ENCODE measurements at places on chromosomes 3 and 15. TPM values are rescaled to one million over a fixed set of nuclear protein-coding genes. Genes with fewer than 3 reads are reported as not detected.

ADAMTS7 gene
- 7.6 TPM for total RNA-seq

SERPINI2 gene
- total RNA-seq, result 5.7 TPM

GRCh38 chr3:76886761-76887500, 153.0 kb upstream of the ROBO2 start:
- DNase-seq, result no peak

DNA sequence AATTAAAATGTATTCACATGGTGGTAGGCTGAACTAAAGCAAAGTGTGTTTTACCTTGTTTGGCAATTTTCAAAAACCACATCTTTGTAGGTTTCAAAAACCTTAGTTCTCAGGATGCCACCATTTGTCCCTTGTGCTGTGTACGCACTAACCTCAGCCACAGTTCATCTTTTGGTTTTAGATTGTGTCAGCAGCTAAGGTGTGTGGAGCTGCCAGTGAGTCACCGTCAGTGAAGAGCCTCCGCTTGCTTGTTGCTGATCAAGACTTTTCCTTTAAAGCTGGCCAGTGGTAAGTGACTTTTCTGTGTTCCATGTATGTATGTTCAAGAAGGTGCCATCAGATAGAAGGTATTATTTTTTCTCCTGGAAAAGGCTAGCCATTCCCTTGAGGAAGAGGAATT, 21.1 kb downstream of the OXNAD1 start:
- DNase-seq, result no peak

DNA sequence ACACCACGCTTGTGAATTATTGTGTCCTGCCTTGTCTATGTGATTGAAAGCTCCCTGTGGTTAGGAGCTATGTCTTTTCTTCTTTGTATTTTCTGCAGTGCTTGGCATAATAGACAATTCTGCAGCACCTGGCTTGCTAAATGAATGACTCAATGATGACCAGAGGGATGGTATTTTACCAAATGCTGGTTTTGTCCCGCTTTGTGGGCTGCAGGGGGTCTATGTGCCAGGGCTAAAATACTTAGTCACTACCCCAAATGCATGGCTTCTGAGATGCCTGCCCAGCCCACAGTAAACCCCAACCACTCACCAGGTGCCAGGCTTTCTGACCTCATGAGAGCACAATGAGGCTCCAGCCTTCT, 50.9 kb downstream of the BOC start:
- DNase-seq, result no peak

DNA sequence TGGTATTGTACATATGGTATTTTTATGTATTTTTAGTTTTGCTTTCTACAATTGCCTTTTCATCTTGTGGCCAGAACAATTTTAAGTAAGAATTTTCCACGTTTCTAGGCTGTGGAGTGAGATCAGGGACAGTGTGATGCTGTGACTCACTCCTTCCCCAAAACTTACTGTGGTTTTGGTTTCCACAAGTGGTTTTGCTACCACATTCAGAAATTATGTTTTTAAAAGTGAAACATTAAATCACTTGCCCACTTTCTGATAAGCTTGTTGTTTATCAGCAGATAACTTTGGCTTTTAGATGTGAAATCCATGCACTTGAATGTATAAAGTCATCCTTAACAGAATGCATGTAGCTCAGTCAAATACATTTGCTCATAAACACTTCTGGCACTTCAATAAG, 192.2 kb upstream of the THRB start:
- no peak for DNase-seq

GRCh38 chr15:90394748-90395442, 6.9 kb downstream of the IQGAP1 start:
- DNase-seq, result no peak

GOLGA8S gene
- 1.1 TPM for total RNA-seq

- DNase-seq, result no peak
These were observed 1.3 kb downstream of the MAGI1 start for GRCh38 chr3:66037330-66037985.

- no peak for DNase-seq
These were observed 33.4 kb downstream of the OSBPL10 start for GRCh38 chr3:31947671-31948091.

All from spinal cord (tissue), 10 donors.